ENCODE measurements at places on chromosomes 2 and 18.
A peak's percentile ranks its signal among the peaks of the same experiment; 100 is the strongest.

- no peak for DNase-seq
These were observed 152.0 kb upstream of the SLC1A4 start for GRCh38 chr2:64837116-64837731.

- no peak for DNase-seq
These were observed 11.1 kb downstream of the AMMECR1L start for GRCh38 chr2:127874378-127875269.

- DNase-seq = no peak
These were observed 42.4 kb downstream of the REEP1 start for GRCh38 chr2:86295066-86295465.

DNA sequence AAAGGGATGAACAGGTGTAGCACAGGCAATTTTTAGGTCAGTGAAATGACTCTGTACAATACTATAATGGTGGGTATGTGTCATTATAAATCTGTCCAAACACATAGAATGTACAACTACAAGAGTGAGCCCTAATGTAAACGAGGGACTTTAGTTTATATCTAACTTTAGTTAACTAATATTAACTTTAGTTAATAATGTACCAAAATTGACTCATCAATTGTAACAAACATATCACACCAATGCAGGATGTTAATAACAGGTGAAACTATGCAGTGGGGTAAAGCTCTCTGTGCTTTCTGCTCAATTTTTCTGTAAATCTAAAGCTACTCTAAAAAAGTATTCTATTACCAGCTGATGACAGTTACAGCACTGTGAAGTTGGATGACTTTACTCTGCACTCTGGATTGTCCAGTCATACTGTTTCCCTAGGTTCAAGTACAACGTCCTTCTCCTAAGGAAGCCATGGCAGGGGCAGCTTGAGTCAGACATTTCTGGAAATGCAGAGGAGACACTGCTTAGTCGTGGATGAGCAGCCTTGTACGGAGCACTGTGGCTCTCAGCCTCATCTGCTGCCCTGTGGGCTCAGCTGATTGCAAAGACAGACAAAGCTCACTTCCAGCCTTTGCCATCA, 26.1 kb downstream of the TGFA start:
- DNase-seq = no peak

GRCh38 chr2:130853391-130853790, 16.7 kb downstream of the ARHGEF4 start:
- DNase-seq = peak; percentile 29

- DNase-seq = no peak
These were observed 46.9 kb downstream of the ODC1 start for GRCh38 chr2:10400978-10401951.

DNA sequence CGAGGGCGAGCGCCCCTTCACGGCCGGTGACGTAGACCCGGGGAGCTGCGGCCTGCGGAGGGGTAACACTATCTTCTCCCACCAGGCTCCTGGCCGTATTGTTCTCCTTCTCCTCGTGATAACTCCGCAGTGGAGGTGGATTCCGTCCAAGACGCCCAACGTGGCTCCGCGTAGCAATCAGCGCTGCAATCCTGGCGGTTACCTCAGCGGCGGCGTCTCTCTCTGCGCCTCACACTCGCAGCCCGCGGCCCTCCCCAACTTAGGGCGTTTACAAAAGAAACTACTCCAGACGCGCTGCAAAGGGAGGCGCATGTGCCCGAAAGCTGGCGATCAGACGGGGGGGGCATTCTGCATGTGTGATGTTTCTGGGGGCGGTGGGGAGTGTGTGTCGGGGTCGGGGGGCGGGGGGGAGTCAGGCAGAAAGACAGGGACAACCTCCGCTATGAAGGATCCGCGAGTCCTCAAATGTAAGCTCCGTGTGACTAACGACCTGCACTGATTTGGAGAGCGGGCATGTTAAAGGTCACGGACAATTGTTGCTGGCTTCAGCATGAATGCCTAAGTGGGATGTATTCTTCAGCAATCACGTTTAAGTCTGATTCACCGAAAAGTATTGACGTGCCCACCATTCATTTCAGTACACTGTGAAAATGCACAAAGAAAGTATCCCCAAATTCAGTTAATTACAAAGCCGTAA, 1.3 kb upstream of the ZNF516 start:
- DNase-seq = peak; percentile 89

- DNase-seq = no peak
These were observed 1719.2 kb upstream of the PIK3C3 start for GRCh38 chr18:40235836-40236235.

DNA sequence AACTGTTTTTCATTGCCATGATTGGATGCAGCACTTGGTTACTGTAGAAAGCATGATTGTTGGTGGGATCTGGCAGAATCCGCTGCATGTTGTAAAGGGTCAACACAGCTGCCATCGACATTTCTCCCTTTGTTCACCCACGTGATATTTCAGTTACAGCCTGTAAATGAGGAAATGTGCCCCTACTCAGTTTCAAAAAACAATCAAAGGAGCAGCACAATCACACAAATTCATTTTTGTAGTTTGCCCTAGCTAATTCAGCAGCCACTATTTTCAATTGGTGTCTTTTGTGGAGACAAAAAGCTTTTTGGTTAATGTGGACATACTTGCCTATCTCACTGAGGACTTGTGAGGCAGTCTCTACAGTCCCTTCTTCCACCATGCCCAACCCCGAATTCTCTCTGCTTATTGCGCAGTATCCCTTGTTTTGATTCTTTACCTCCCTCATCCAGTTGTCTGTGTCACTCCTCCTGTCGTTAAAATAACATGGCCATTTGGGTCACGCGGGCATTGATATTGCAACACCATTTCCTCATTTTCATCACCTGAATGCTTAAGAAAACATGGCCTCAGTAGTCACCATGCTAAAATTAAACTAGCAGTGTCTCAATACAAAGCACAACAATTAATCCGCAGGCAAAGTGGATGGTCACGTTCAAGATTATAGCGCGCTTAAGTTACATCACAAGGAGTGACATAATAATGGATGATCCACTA, 6.4 kb upstream of the PROC start:
- DNase-seq = no peak

DNA sequence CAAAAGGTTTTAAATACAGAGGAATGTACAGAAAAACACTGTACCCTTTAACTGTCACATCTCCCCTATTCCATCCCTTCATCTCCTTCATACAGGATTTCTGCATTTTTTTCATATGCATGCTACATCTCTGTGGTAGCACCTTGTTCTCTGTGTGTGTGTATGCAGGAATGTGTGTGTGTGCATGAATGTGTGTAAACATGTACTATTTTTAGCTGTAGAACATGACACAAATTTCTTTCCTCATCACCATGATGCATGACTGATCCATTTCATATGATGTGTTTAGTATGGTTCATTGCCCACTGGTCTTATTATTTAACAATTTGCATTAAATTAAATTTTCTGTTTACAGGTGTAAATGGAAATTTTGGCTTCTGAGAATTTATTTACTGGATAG, 21.5 kb upstream of the ZEB2 start:
- no peak for DNase-seq

- no peak for DNase-seq
These were observed 7.2 kb upstream of the ACKR3 start for GRCh38 chr2:236562434-236562833.

DNA sequence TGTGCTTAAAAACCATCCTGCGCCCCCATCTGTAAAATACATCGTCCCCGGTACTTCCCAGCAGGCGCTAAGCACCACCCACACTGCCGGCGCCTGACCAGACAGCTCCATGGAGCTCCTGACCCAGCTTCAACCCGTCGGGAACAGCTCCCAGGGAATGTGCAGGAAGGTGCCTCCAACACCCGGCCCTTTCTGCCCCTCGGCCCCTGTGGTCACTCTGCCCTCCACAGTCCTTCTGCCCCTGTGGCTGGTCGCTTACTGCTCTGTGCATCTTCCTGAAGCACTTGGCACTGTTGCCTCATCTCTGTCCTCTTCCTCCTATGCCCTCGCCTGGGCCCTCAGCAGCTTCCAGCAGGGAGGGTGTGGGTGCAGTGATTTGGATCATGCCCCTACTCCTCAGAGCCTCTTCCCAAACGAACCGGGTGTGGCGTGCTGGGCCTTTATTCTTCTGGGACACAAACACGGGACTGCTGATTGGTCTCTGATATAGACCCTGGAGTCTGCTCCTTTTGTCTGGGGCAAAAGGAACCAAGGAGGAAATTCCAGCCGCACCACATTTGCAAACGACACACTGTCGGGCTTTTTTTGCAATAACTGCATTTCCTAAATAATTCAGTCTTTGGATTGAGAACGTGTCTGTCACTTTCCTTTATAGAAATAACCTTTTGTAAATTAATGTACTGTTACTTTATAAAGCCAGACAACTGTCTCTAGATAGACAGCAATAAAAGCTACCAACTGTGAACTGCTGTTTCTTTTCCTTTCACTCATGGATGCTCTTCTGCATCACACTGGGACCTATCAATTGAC, 65.9 kb downstream of the ADI1 start:
- no peak for DNase-seq

DNA sequence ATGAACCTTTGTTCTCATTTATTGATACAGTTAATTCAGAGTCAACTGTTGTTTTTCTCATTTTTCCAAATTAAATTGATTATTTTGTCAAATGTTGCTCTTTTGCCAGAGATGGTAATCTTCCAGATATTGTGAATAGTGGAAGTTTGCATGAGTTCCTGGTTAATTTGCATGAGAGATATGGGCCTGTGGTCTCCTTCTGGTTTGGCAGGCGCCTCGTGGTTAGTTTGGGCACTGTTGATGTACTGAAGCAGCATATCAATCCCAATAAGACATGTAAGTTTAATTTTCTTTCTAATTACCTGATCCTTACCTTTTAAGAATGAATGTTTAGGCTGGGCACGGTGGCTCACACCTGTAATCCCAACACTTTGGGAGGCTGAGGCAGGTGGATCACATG, 7.8 kb downstream of the CYP20A1 start:
- no peak for DNase-seq

DNA sequence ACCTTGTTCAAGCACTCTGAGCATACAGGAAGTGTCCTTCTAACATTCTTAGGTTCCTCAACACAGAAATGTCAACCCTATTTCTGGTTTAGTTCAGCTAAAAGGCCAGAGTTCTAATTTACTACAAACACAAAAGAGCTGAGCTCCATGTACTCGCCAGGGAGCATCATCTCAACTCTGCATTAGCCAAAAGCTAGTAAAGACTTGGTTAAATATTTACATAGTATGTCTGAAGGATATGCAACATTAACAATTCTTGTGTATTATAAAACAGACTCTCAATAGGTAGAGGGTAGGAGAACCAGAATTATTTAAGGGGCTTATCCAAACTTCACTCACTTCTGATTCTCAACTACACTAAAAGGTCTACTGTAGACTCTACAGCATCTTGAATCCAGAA, 154.6 kb downstream of the THADA start:
- DNase-seq = no peak

GRCh38 chr2:105279126-105279525, 37.6 kb downstream of the GPR45 start:
- no peak for DNase-seq

GRCh38 chr18:57276829-57277228, 75.5 kb upstream of the ST8SIA3 start:
- no peak for DNase-seq

DNA sequence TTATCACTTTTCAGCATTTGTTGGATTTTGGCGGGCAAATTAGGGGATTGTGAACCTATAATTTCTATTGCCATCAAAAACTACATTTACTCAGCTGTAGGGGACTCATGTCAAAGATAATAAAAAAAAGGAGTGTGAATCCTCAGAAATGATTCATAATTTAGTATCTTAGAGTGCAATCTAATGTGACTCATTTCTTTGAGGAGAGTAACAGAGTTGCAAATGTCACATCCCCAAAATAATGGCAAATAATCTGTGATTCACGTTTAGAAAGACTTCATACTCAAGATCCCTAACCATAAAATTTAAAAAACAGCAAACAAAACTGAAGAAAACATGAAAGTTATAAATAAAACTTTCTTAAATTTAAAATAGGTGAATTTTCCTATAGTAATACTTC, 373.0 kb downstream of the CDH2 start:
- DNase-seq = no peak

All from NCI-H510A treated with DMSO at 0.1 percent for 48 hours (cell line).